Mucosa of gallbladder (tissue), 1 donor: ENCODE measurements at places on chromosomes 11 and 22. TPM values are rescaled to one million over a fixed set of nuclear protein-coding genes. Genes with fewer than 3 reads are reported as not detected.

Gene IGLL1
- not detected for total RNA-seq

Gene ESAM
- total RNA-seq = 22.0 TPM

Gene NAALADL1
- total RNA-seq = 10.4 TPM

Gene GDPD5
- 16.7 TPM for total RNA-seq

Gene RCOR2
- 2.7 TPM for total RNA-seq

Gene LRRC74B
- total RNA-seq = not detected

Gene OR5W2
- total RNA-seq = not detected

Gene MTA2
- 87.6 TPM for total RNA-seq

Gene UBQLNL
- 0.69 TPM for total RNA-seq

Gene C11orf21
- total RNA-seq = 1.6 TPM

Gene MS4A15
- total RNA-seq = not detected

Gene VPS51
- total RNA-seq = 116 TPM

Gene MCHR1
- 0.23 TPM for total RNA-seq

Gene SUSD2
- 2.0 TPM for total RNA-seq

Gene CRYBB2
- total RNA-seq = not detected

Gene OR5M8
- total RNA-seq = not detected

Gene PIWIL4
- 11.0 TPM for total RNA-seq

Gene CELSR1
- 6.7 TPM for total RNA-seq

Gene C11orf16
- total RNA-seq = not detected

Gene SIPA1
- total RNA-seq = 74.7 TPM

Gene ANGPTL5
- 0.09 TPM for total RNA-seq

Gene IFITM1
- 55.4 TPM for total RNA-seq

Gene DLG2
- total RNA-seq = 4.4 TPM

Gene CSRP3
- not detected for total RNA-seq

Gene FAM180B
- 0.14 TPM for total RNA-seq

Gene C22orf42
- not detected for total RNA-seq

Gene KRTAP5-1
- total RNA-seq = not detected

Gene OAF
- 123 TPM for total RNA-seq

Gene SEZ6L
- 0.89 TPM for total RNA-seq

Gene MS4A6A
- 95.1 TPM for total RNA-seq

Gene OLFML1
- total RNA-seq = 12.9 TPM

Gene USP28
- total RNA-seq = 19.9 TPM

Gene SLC43A3
- total RNA-seq = 39.5 TPM

Gene SEPTIN3
- total RNA-seq = 0.60 TPM

Gene KRTAP5-2
- 0.26 TPM for total RNA-seq

Gene SCUBE1
- total RNA-seq = 1.7 TPM

Gene RIMBP3B
- total RNA-seq = 1.0 TPM

Gene FZD4
- total RNA-seq = 18.2 TPM

Gene VPREB3
- total RNA-seq = not detected

Gene LMF2
- total RNA-seq = 89.1 TPM

Gene CASP4
- total RNA-seq = 50.9 TPM
